NCI-H774 (cell line): ENCODE measurements at places on chromosomes 4 and X.

GRCh38 chrX:135009057-135009610 lies 13.2 kb downstream of the RTL8B start:
- no peak for DNase-seq

DNA sequence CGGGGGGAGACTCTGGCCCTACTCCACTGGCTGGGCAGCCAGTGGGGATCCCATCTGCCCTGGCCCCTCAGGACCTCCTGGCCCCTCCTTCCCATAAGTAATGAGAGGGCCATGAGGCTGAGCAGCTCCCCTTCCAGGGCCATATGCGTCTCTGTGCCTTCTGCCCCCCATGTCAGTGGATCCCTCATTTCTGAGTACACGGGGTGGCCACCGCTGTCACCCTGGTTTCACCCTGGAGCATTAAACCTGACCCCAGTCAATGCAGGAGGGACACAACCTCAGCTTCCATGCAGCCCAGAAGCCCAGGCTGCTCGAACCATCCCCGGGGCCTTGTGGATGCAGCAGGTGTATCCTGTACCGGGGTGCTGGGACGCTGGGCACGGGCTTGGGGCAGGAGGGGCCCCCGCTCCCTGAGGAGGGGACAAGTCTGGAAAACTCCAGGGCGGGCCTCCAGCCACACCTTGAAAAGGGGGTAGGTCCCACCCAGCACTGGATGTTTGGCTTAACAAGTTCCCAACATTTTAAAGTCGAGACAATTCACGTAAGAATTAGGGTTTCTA lies 24.2 kb downstream of the ATP5ME start:
- DNase-seq: no peak

GRCh38 chrX:27735914-27736313 lies 71.9 kb upstream of the MAGEB10 start:
- DNase-seq: no peak

DNA sequence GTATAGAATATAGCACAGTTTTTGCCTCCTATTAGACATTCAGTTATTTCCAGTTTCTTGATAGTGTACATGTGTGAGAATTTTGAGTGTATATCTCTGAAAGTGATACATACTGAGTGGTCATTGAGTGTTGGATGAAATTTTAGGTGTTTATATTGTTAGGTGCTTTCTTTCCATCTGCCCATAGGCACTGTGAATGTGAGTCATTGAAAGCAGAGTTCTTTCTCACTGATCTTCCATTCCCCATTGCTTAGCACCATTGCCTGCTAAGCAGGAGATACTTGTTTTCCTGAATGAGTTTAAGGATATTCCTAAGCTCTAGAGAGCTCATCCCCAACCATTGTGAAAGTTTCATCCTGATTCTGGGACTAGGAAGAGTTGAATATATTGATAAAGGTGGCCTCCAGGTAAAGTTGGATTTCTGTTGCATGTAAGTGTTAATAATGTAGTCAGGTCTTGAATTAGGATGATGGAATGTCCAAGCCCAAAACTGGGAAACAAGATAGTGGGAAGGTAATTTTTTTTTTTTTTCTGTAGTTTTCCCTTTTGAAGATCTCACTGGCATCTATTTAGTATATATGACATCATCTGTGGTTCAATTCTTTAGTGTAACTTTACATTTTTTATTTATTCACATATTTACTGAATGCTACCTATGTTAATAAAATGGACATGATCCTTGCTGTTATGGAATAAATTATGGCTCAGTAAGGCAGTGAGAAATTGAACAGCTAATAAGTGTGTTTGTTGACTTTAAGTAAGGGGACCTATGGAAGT lies 22.1 kb downstream of the UBE2K start:
- no peak for DNase-seq

- no peak for DNase-seq
Observed at GRCh38 chr4:48841045-48841827, 10.3 kb downstream of the OCIAD1 start.

DNA sequence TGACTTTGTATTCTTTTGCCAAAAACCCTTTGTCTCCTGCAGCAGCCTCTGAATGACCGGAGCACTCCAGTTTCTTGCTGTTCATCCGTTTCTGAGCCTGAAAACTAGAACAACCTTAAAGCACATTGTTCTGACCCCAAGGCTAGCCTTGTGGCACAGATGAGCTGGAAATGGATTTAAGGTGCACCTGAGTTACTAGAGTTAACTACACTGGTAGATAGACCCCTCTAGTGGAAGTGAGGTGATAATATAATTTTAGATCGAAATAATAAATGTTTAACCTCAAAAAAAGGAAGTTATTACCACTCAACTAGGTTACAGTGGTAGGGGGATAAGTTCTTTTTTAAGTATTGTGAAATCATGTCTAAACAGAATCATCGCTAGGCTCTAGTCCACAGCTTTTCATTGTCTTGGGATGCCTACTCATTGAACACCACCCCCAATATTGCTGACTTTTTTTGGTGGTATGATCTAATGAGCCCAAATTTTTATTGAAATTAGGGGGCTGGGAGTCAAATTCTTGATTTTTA lies 2.7 kb downstream of the PLS3 start:
- no peak for DNase-seq

DNA sequence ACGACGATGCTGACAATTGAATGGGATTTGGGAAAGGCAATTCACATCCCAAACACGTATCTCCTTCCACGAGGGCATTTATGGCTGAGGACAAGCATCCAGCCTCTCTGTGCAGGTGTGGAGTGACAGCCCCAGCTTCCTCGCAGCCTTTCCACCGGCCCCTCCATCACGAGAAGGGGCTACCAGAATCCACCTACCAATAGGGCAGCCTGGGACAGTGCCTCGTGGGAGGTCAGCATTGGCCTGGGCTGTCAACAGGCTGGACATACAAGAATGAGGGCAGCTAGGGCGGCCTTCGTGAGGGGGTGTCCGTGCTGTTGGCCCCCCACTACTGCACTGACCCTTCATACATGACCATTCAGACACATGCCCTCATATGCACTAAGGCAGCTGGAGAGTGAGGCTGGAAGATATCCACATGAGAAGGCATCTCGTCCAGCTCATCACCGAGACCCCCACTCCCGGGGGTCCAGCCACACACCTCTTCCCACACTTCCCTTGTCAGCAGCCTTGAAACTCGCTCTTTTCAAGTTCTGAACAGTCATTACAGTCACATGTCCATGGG lies 81.0 kb upstream of the ADRA2C start:
- no peak for DNase-seq

- DNase-seq: no peak
Observed at GRCh38 chrX:12741416-12741815, 49.8 kb upstream of the PRPS2 start.

DNA sequence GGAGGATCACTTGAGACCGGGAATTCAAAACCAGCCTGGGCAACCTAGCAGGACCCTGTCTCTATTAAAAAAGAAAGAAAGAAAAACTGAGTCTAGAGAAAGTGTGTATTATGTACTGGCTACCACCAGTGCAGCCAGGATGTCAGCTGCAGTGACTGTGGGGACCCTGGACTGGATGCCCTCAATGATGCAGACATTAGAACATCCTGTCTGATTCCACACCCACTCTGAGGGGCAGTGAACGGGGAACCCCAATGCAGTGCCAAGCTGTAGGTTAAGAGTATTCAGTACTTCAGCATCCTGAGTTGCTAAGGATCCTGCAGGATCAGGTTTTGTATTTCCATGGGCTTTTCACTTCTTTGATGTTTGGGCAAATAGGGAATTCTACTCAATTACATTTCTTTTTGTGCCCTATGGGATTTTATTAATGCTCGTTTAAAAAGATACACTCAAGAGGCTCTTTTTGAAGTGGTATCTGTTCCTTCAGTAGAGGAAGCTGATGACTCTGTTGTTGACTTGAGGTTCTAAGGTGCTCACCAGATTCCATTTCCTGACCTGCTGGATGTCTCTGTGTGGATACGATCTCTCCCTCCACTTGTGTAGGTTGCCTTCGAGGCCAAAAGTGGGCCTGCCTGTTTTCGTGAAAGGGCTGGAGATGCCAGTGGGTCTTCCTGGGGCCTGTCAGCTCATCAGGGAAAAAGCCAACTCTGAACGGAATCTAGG lies 85.9 kb upstream of the CLCN4 start:
- DNase-seq: no peak

DNA sequence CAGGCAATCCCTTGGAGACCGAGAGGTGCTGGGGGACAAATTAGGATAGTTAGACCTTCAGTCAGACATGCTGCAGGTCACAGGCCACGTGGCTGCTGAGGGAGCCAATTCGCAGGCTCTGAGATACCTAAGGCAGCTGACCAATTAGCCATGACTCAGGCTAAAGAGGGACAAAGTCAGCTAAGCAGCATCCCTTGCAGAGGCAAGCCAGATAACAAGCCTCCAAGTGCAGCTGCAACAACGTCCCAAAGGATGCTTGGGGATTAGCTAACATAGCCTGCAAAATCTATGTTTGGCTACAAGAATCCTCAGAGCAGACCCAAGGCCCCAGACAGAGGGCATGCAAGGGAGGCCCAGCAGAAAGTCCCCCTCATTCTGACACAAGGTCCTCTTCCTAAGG lies 93.5 kb downstream of the SEL1L3 start:
- no peak for DNase-seq

DNA sequence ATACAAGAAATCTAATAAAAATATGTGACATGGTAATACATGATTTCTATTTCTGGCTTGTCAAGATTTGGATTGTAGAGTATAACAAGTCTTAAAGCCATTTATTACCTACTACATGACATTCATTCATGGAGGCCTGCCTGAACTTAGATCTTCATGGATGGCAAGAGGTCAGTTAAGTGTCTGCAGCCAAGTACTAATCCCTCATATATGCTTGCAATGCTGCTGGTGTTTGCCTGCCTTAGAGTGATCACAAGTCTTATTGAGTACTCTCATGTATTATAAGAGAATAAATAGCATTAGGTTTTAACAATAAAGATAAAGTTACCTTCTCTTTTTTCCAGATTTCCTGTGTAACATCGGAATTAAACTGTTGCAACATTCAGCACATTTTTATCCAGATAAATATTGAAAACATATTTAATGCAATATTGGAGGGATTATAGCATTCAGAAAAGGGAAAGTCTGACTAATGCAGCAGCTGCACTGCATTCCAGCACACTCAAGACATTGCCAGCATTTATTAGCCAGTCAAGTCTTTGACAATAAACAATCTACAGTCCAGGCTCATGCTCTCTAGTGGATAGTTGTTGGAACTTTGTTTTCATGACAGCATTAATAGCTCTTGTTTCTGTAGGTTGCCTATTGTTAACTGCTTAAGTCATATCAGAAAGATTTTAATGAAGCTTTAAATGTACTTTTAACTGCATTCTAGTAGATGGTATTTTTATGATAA lies 737.1 kb downstream of the FAT4 start:
- no peak for DNase-seq

- DNase-seq: no peak
Observed at GRCh38 chrX:139762400-139763183, 54.6 kb upstream of the MCF2 start.

GRCh38 chr4:151658959-151659600 lies 101.7 kb downstream of the GATB start:
- no peak for DNase-seq

DNA sequence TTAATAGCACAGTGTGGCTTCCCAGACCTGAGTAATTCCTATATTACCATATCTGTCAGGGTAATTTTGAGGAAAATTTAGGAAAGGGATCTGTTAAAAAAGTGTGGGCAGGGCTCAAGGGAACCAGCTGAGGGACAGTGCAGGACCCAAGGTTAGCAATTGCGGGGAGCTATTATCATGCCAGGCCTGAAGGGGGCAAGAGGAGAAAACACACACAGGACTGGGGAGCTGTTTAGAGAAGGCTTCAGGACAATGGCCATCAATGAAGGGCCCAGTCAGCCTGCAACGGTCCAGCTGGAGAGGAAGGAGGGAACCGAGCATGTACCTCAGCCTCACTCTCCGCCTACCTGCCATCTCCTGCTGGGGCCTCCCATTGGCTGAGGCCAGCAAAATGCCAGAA lies 19.0 kb upstream of the NHS start:
- DNase-seq: no peak

DNA sequence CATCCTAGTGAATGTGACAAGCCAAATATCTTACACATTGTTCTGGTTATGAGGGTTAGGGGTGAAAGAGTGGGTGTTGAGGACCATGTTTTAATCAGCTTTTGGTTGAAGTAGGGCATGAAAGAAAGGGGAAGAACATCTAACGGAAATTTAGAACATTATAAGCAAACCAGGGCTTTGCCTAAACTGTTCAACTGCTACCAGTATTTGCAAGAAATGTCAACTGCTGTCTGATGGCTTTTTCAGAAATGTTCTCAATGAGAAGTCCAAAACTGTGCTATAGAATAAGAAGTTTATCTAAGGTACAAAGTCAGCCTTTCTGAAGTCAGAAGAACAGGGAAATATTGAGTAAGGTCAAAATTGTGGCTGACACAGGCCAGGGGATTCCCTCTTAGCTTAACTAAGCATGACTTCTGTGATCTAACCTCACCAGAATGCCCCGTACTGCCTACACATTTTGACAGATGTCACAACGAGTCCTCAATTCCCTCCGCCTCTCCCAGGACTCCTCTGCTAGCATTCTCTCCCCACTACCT lies 67.1 kb downstream of the DTHD1 start:
- no peak for DNase-seq

GRCh38 chr4:79623021-79623870 lies 215.2 kb upstream of the GK2 start:
- no peak for DNase-seq

- DNase-seq: no peak
Observed at GRCh38 chr4:98528882-98529281, 129.5 kb downstream of the TSPAN5 start.

DNA sequence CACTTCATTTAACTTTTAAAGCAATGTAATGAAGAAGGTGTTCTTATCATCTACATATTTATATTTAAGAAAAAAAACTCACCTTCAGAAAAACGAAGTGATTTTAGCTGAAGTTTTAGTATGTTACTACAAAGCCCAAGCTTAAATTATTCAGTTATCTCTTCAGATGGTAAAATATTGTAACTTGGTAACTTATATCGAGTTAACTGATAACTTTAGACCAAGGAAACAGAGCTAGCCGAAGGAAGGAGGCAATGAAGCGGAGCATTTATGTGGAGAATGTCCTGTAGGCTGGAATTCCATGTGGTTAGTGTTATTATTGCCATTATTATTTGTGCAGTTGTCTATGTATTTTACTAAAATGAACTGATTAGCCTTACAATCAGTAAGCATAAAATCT lies 1102.1 kb upstream of the LCORL start:
- DNase-seq: no peak

GRCh38 chr4:83876047-83876446 lies 340.1 kb downstream of the GPAT3 start:
- no peak for DNase-seq

GRCh38 chr4:123363729-123364128 lies 32.9 kb upstream of the SPRY1 start:
- DNase-seq: no peak

DNA sequence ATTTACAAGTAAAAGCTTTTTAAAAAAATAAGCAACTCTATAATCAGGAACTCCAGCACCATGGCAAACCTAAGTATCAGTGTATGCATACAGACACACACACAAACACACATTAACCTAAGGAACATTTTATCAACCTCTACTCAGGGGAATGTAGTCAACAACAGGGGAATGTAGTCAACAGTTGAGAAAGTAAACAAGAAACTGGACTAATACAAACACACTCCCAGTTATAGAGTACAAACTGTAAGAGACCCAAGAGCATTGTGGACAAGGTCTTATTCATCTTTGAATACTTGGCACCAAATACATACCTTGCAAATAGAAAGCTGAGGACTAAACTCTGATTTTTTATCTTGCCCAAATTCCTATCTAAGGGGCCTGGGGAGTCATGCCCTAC lies 36.2 kb downstream of the PAPSS1 start:
- no peak for DNase-seq

GRCh38 chr4:48499551-48500066 lies 9.6 kb downstream of the ZAR1 start:
- DNase-seq: no peak

- DNase-seq: no peak
Observed at GRCh38 chr4:169941141-169941540, 85.1 kb downstream of the MFAP3L start.
